ENCODE measurements at places on chromosomes 1 and 21.

GRCh38 chr1:168917309-168917708 lies 188.3 kb upstream of the DPT start:
- DNase-seq, result no peak

GRCh38 chr1:99673315-99673714 lies 27.4 kb downstream of the PALMD start:
- DNase-seq, result no peak

- no peak for DNase-seq
Measured at GRCh38 chr1:192697771-192698170, 61.8 kb downstream of the RGS13 start.

- peak; percentile 33 for DNase-seq
Measured at GRCh38 chr1:204198348-204199340, 2.4 kb upstream of the KISS1 start.

DNA sequence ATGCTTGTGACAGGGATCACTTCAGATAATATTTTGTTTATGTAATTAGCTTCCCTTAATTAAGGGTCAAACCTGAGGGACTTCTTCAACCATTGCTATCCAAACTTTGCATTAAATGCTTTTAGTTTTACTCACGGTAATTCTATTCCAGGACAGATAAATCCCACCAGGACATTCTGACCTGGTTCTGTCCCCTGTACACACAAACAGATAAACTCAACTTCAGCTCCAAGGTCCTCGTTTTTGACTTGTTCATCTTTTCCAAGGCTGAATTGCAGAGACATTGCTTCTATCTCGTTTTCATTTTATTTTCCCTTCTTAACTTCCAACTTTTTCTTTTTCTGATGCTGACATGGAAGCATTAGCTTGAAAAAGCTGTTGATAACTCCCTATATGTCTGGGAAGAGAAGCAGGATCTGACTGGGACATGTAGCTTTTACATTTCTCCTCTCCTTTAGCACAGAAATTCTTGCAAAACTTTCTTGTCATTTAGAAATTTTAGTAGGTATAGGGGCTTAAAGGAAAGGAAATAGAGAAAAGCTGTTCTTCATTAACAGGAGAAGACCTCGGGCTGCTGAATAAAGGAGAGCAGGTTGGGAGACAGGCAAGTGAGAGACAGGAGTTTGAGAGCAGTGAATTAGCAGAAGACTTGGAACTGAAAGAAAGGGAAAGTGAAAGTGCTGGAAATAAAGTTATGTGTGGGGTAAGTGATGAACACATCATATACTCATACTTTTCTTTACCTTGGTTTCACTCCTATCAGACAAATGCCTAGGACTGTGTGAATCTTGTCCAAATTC lies 231.7 kb upstream of the B3GALT2 start:
- no peak for DNase-seq

GRCh38 chr1:156592158-156592909 lies 758 bp downstream of the NAXE start:
- no peak for DNase-seq

- no peak for DNase-seq
Measured at GRCh38 chr1:165162671-165163241, 193.8 kb downstream of the LMX1A start.

GRCh38 chr1:203686091-203686632 lies 59.5 kb downstream of the ATP2B4 start:
- no peak for DNase-seq

GRCh38 chr1:161001525-161001924 lies 19.4 kb downstream of the F11R start:
- DNase-seq, result no peak

DNA sequence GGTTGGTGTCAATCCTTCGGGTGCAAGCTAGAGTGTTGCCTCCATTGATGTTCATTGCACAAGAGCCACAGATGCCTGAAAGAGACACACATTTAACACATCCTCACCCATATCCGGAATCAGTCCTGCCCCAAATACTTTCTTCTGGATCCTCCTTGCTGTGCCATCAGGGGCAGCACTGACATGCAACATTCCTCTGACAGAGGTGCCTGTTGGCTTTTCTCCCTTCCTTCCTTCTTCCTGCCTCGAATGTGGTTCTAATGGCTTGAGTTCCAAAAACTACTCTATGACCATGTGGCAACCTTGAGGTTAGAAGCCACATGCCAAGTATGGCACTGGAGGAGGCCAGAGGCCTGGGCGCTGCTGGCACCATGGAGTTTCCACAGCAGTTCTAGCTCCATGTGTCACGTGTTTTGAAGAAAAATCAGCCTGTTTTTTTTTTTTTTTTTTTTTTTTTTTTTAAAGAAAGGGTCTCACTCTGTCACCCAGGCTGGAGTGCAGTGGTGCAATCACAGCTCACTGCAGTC lies 17.0 kb upstream of the ATP13A2 start:
- DNase-seq, result no peak

DNA sequence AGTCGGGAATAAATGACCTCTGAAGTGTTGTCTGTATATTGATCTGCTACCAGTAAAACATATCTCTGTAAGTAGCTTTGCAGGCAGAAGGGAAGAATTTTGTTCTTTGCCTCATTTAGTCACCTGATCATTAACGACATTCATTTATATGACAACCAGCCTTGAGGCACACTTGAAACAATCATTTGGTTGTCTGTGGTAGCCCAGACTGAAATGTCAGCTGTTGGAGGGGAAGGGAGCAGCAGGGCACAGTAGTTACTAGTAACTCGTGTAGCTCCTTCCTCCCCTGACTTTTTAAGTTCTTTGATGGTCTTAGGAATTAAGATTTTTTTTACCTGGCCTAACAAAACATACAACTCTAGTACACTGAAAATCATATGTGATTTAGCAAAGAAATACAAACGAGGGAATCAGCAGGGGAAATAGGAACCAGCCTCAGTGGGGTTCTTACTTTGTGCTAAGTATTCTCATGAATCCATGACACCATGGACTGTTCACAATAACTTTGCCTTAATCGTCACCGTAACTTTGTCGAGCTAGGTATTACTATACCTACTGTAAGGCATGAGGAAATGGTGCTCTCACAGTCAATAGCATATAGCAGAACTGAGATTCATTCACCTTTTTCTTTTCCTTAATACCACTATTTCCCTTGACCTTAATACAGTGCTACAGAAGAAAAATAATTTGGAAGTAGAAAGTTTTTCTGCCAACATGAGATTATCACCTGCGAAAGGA lies 6.4 kb downstream of the IL12RB2 start:
- DNase-seq, result no peak

DNA sequence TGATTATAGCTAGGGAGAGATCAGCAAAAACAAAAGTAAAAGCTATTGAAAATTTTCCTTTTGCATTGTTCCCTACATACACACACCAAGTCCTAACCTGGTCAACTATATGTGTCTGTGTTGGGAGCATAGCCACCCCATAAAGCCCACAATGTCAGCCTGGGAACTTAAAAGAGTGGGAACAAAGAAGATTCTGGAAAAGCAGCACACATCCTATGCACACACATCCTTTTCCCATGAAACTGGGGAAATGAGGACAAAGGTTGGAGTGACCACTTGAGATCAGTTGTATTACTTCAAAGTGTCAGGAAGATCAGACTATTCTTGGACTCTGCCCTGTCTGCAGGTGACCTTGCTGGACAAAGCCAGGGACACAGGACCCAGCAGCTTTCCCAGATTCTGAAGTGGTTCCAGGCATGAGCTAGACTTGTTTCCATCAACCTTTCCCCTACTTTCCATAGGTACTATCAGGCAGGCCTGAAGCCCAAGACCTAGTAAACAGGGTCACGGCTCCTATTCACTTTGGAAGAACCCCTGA lies 15.9 kb downstream of the TXNIP start:
- no peak for DNase-seq

GRCh38 chr1:36179220-36179600 lies 23.2 kb downstream of the MAP7D1 start:
- DNase-seq, result no peak

GRCh38 chr21:43361493-43362296 lies 65.2 kb downstream of the SIK1 start:
- no peak for DNase-seq

GRCh38 chr1:52679048-52679447 lies 19.1 kb downstream of the COA7 start:
- DNase-seq, result no peak

GRCh38 chr1:2258996-2259395 lies 30.9 kb downstream of the SKI start:
- no peak for DNase-seq

DNA sequence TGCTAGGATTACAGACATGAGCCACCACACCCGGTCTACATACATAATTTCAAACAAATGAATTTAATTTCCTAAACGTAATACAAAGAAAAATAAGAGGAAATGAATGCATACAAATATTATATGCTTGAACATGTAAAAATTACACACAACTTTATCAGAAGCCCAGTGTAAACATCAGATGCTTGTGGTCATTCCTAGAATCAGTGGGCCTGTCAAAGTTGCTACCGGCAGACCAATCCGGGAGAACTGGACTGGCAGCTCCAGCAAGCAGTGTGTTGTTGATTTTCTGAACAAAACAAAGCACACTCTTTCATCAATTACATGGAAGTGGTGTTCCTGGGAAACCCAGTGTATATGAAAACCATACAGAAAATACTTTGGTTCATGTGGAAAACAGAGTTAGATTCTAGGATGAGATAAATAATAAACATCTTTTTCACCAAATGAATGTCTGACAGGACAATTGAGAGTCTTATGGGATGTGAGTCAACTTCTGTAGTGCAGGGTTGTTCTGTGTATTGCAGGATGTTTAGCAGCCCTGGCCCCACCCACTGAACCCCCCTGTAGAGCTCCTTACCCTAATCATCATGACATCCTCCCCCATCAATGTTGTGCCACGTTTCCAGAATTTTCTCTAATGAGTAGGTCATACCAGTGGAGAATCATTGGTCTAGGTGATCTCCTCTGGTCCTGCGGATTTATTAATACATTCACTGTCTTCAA lies 33.8 kb downstream of the MFSD2A start:
- DNase-seq, result no peak

GRCh38 chr1:243716906-243717305 lies 133.1 kb downstream of the AKT3 start:
- DNase-seq, result no peak

GRCh38 chr1:246218686-246219085 lies 288.4 kb downstream of the SMYD3 start:
- no peak for DNase-seq

DNA sequence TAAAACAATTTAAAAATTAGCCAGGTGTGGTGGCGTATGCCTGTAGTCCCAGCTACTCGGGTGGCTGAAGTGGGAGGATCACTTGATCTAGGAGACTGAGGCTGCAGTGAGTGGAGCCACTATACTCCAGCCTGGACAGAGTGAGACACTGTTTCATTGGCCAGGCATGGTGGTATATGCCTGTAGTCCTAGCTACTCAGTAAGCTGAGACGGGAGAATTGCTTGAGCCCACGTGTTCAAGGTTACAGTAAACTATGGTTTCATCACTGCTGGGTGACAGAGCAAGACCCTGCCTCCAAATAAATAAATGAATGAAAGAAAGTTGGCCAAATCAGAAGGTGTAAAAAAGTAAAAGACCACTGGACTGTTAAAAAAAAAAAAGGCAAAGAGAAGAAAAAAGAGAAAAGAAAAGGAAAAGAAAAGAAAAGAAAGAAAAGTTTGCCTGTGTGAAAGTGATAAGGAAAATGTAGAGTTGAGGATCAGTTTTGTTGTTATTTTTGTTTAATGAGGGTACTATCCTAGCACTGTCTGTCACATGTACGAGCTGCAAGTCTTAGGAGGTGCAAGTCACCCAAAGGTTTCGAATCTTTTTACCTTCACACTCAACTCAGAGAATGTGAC lies 52.3 kb downstream of the LUZP1 start:
- DNase-seq, result no peak

DNA sequence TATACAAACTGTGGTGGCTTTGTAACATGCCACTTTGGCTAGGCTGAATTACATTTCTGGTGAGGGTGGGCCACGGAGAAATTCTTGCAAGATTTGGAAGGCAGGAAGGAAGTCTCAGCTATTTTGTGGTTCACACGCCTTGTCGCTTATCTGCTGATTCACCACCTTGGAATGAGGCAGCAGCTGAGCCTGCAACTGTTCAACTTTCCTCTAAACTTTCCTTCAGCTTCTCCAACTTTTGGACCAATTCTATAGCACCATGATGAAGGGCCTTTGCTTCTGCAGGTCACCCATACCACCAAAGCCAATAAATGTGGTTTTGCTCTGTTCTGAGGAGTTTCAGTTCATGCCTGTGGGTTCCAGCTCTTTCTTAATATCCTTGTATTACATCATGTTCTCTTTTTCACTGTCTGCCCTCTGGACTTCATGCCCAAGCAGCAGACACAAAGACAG lies 337.6 kb upstream of the SNX7 start:
- peak; percentile 57 for DNase-seq

DNA sequence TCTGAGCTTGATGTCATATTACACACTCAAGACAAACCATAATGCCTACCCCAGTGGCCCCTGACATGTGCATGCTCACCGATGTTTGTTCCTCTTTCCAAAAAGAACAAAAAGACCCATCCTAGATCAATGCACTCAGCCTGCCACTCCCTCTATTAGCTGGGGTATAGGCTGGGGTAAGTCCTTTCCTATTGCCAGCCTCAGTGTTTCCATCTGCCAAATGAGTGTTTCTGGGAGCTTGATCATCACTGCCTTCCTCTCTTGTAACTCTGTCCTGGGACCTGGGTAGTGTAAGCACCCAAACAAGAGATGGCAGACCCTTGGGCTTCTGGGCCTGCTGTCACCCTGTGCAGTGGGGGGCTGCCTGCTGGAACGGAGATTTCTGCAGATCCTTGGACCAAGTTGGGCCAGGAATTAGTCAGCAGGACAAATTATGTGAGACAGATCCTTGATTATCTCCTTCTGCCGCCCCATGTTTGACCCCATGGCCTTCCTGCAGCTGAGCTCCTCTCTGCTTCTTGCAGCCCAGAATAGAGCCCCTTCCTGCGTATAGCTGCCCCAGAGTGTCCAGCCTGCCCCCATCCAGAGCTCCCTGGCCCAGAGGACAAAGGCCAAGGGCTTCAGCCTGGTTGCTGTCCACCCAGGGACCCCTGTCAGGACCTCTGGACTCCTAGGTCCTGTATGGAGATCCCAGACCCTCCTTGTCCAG lies 31.5 kb upstream of the LRP8 start:
- DNase-seq, result no peak

- no peak for DNase-seq
Measured at GRCh38 chr1:198846556-198846955, 207.7 kb downstream of the PTPRC start.

DNA sequence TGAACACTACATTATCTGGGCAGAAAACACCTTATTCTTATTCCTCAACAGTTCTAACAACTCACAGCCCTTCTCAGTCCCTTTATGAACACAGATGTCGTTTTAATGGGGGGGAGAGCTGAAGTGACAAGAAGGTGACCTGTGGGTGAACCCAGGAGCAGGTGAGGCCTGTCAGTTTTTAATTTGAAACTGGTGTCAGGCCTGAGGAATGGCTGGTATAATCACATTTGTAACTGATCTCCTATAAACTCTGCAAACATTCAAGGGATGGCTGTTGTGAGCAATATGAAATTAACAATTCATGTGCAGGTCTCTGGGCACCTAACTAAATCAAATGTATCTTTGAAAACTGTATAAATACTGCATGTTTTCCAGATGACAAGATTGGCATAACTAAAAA lies 362.1 kb upstream of the NR5A2 start:
- DNase-seq, result no peak
